A549 treated with CpdA at 1 μM for 4 hours (cell line): ENCODE measurements at places on chromosomes 11 and 22. TPM values are rescaled to one million over a fixed set of nuclear protein-coding genes. Genes with fewer than 3 reads are reported as not detected.

The FGF19 gene
- total RNA-seq = 0.03 to 0.17 TPM (median 0.08 TPM) in 4 of 5 replicates, not detected in the other

The SCO2 gene
- total RNA-seq = 1.9 to 6.1 TPM (median 4.8 TPM) in 5 replicates

The APLNR gene
- total RNA-seq = 0.03 to 0.12 TPM (median 0.08 TPM) in 4 of 5 replicates, not detected in the other

The CST6 gene
- not detected in 5 replicates for total RNA-seq

The LIF gene
- 33.9 to 49.9 TPM (median 45.0 TPM) in 5 replicates for total RNA-seq

The P4HA3 gene
- total RNA-seq = 29.6 to 51.0 TPM (median 40.7 TPM) in 5 replicates

The OPCML gene
- total RNA-seq = not detected in 5 replicates

The RFPL2 gene
- total RNA-seq = 0.09 to 0.30 TPM (median 0.20 TPM) in 5 replicates

The PACS1 gene
- total RNA-seq = 45.0 to 72.8 TPM (median 63.4 TPM) in 5 replicates

The OR5B12 gene
- not detected in 5 replicates for total RNA-seq

The PLA2G6 gene
- total RNA-seq = 2.3 to 5.1 TPM (median 4.4 TPM) in 5 replicates

The SLC37A2 gene
- 0.07 to 0.15 TPM (median 0.11 TPM) in 4 of 5 replicates, not detected in the other for total RNA-seq

The OR5B21 gene
- not detected in 5 replicates for total RNA-seq

The OR5A1 gene
- not detected in 5 replicates for total RNA-seq

The TTC17 gene
- total RNA-seq = 31.1 to 36.1 TPM (median 33.8 TPM) in 5 replicates

The CCDC34 gene
- 29.2 to 35.2 TPM (median 33.7 TPM) in 5 replicates for total RNA-seq

The NRXN2 gene
- total RNA-seq = 0.03 to 0.30 TPM (median 0.12 TPM) in 5 replicates

The XKR3 gene
- not detected in 5 replicates for total RNA-seq

The NLRP14 gene
- 0.05 TPM in 1 of 5 replicates, not detected in the others for total RNA-seq

The DUSP8 gene
- total RNA-seq = 1.1 to 2.3 TPM (median 2.0 TPM) in 5 replicates

The OR9Q1 gene
- not detected in 5 replicates for total RNA-seq

The SCN4B gene
- total RNA-seq = 0.08 to 0.09 TPM in 2 of 5 replicates, not detected in the others

The CCDC116 gene
- 0.05 to 0.22 TPM (median 0.08 TPM) in 4 of 5 replicates, not detected in the other for total RNA-seq

The ADM2 gene
- 0.49 to 0.87 TPM (median 0.50 TPM) in 5 replicates for total RNA-seq

The F2 gene
- total RNA-seq = 1.9 to 2.6 TPM (median 2.1 TPM) in 5 replicates
